ENCODE measurements at places on chromosomes 3 and 15.

DNA sequence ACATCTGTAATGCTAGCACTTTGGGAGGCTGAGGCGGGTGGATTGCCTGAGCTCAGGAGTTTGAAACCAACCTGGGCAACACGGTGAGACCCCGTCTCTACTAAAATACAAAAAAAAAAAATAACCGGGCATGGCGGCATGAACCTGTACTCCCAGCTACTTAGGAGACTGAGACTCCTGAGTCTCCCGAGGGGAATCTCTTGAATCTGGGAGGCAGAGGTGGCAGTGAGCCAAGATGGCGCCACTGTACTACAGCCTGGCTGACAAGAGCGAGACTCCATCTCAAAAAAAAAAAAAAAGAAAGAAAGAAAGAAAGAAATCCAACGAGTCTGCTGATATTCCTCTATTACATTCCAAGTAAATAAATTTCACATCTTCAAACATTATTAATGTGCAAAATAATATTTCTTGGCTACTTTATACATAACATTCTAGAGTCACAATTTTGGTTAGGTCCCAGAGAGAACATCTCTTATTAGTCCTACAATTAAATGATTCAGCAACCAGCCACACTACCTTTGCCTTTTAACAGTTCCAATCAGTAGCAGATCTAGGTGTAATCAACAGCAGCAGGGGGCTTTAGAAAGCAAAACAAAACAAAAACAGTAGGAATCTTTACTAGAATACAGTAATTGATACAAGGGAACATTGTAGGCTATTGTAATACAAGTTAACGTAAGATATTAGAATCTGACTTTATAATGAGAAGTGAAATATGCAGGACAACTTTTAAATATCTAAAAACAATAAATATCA lies 195.8 kb downstream of the TBC1D5 start:
- no peak for DNase-seq

DNA sequence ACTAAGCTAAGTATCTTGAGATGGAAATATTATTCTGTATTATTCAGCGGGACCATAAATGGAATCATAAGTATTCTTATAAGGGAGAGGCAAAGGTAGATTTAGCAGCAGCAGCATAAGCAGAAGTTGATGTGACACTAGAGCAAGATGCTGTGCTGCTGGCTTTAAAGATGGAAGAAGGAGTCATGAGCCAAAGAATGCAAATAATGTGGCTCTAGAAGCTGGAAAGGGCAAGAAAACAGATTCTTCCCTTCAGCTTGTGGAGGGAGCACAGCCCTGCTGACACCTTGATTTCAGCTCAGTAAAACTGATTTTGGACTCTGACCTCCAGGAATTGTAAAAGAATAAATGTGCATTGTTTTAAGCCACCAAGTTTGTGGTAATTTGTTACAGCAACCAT lies 144.2 kb upstream of the ANKRD28 start:
- no peak for DNase-seq

- no peak for DNase-seq
These were observed 115.4 kb downstream of the MYLK start for GRCh38 chr3:123768480-123769355.

DNA sequence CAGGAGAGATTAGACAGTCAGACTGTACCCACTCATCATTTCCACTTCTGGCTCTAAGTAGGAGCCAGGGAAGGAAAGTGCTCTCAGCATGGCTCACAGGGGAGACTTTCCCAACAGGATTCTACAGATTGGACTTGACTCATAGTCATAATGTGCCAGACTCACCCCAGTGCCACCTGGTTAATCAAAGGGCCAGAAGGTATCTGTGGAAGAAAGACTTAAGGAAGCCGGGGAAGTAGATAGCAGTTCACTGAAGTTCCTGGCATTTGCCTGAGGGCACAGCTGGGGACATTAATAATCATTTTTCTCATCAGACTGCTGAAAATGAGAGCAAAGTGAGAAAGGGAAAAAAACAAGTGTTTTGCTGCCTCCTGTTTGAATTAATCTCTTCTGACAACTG lies 717.5 kb downstream of the TUSC7 start:
- DNase-seq = no peak

DNA sequence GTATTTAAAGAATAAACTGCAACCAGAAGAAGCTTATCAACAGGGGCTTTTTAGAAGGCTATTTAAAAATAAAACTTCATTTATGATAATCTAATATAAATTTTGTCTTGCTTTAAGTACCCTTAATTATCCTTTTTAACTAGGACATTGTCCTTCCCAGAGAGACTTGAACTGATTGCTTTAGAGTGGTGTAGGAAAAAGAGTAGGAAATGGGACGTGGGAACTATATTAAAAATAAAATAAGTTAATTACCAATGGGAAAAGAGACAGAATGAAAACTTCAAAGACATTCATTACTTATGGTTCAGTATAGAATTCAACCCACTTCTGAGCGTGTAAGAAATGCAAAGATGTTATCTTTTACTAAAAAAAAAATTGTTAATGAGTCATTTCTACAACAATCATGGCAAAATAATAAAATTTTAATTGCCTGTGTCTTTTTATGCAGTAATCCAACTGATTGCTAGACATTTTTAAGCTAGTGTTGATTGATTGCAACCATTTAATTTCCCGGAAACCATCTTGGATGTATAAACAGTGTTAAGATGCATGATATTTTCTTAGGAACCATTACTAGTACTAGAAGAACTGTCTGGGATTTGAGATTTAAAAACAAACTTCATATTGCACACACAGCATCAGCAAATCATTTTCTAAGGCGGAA lies 298.8 kb upstream of the UMPS start:
- no peak for DNase-seq

GRCh38 chr15:74200871-74201419 lies 1.6 kb downstream of the STRA6 start:
- DNase-seq = no peak

GRCh38 chr15:88636654-88637053 lies 2.2 kb upstream of the ISG20 start:
- DNase-seq = no peak

DNA sequence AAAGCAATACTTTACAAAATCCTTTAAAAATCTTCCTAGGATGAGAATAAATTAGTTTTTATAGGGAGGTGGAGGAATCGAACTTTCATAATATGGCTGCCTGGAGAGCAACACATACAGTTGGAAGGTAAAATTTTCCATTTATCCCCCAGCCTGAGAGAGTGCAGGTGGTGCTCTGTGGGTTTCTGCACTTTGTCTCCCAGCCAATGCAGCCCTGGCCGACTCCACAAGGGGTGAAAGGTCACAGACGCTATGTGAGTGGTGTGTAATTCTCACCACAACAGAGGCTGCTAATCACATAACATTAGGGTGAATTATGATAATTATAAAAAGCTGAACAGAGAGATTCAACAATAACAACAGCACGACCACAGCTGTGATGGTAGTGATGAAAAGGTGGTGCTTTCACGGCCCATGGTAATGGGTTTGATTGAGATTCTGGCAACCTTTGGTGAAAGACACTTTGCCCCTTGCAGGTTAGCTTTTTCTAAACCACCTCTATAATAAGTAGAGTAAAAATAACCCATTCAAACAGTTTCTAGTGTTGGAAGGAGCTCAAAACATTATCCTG lies 30.1 kb upstream of the NANOGP8 start:
- DNase-seq = no peak

GRCh38 chr3:37730825-37731224 lies 130.9 kb upstream of the CTDSPL start:
- no peak for DNase-seq

GRCh38 chr3:145865399-145866018 lies 295.5 kb downstream of the PLOD2 start:
- DNase-seq = no peak

GRCh38 chr3:185152410-185153170 lies at the start of gene C3orf70:
Gene C3orf70 (minus strand): TSS chr3:185153060. CDS start chr3:185152823, 237 bp downstream.
- DNase-seq = no peak

GRCh38 chr3:107718547-107718946 lies 195.8 kb downstream of the BBX start:
- DNase-seq = no peak

GRCh38 chr15:72105111-72105510 lies 12.8 kb downstream of the MYO9A start:
- no peak for DNase-seq

GRCh38 chr3:14773691-14774128 lies 45.1 kb upstream of the FGD5 start:
- no peak for DNase-seq

DNA sequence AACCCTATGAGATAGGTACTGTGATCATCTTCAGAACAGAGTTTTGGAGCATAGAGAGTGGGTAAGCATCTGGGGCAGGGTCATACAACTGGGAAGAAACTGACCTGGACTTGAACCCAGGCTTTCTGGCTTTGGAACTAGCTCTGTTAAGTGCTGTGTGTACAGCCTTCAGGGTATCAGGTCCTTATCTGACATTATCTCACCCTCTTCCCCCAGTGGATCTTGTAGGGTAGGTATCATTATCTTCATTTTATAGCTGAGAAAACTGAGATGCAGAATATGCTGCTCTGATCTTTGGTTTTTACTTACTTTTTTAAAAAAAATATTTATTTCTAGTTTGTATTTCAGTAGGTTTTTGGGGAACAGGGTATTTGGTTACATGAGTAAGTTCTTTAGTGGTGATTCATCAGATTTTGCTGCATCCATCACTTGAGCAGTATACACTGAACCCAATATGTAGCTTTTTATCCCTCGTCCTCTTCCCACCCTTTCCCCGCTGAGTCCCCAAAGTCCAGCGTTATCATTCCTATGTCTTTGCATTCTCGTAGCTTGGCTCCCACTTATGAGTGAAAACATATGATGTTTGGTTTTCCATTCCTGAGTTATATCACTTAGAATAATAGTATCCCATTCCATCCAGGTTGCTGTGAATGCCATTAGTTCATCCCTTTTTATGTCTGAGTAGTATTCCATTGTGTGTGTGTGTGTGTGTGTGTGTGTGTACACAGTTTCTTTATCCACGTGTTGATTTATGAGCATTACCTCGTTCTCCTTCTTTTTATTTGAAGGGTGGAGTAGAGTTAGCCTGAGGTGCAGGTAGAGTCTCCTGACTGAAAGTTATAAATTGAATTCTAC lies 271.2 kb downstream of the PTPRG start:
- no peak for DNase-seq

DNA sequence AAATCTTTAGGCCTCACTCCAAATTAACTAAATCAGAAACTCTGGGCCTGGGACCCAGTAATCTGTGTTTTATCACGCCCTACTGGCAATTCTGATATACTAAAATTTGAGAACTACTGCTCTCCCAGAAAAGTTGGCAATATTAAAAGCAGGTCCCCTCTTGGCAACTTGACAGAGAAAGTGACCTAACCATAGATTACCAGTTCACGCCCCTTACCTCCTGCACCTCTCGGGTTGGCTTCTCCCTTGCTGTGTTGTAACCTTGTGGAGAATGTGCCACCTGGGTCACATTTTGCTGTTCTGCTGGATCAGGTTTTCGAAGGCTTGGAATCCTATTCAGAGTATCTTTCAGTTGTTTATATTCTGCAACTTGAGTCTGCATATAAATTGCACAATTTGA lies 59.1 kb downstream of the GOLIM4 start:
- no peak for DNase-seq

DNA sequence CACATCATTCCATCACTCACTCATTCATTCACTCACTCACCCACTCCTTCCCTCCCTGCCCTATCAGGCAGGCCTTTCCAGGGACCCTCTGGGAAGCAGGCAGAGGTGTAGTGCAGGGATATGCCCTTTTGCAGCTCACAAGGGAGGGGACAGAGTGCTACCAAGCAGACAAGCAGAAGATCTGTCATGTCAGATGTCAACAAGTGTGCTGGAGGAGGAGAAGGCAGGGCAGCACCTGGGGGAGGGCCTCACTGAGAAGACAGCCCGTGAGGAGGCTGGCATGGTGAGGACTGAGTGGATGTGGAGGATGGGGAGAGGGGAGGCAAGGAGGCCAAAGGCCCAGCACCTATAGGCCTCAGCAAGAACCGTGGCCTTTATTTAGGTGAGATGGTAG lies 15.3 kb downstream of the ABTB1 start:
- no peak for DNase-seq

DNA sequence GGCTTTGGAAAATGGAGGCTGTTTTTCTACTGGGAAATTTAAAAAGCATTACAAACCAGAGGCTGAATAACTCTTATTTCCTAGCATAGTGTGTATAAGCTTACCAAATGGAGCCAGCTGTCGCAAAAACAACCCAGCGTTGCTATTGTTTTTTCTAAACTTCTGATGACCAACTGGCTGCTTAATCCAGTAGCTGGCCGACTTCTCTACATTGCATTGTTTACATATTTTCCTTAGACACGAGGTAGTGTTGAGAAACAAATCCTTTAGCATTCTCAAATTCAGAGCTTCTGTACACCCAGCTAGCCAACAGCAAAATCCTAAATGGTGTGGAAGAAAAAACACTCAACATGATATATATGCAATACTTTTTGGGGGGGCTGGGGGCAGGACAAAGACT lies 161.0 kb upstream of the ADAMTS9 start:
- no peak for DNase-seq
